ENCODE measurements at places on chromosomes 2 and 18. TPM values are rescaled to one million over a fixed set of nuclear protein-coding genes. Genes with fewer than 3 reads are reported as not detected.

DNA sequence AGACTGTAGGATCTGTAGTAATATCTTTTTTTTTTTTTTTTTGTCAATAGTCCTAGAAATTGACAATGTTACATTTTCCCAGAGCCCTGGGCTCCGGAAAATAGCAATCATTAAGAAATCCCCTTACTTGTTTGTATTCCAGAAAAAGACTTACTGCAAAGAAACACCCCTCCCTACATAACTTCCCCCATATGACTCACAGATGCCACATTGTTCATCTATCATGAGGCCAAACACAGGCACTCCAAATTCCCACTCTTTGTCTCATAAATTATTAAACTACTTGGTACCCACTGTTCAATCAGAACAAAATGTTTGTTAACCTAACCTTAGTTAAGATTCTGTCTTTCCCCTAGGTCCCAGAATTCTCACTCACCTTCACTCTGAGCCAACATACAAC is 53.5 kb downstream of the TEX51 start:
- DNase-seq = no peak

GRCh38 chr2:16774980-16775898 is 109.6 kb upstream of the CYRIA start:
- no peak for DNase-seq

- no peak for DNase-seq
Observed at GRCh38 chr18:7388741-7389140, 157.9 kb downstream of the LRRC30 start.

- DNase-seq = no peak
Observed at GRCh38 chr2:176978921-176979320, 233.7 kb upstream of the HNRNPA3 start.

- no peak for DNase-seq
Observed at GRCh38 chr18:75264195-75264594, 53.6 kb downstream of the TSHZ1 start.

GRCh38 chr2:96116879-96117533 is 635 bp upstream of the ADRA2B start:
- no peak for DNase-seq

GRCh38 chr2:226426292-226426736 is 373.3 kb downstream of the IRS1 start:
- DNase-seq = no peak

ACMSD gene
- total RNA-seq = not detected

PJVK gene
- 1.8 TPM for total RNA-seq

CYBRD1 gene
- 212 TPM for total RNA-seq

PID1 gene
- total RNA-seq = 59.7 TPM

ATOH8 gene
- 41.1 TPM for total RNA-seq

All from esophagus muscularis mucosa (tissue), 4 donors.